ENCODE measurements at places on chromosomes 7 and 10.
A peak's percentile ranks its signal among the peaks of the same experiment; 100 is the strongest.

GRCh38 chr10:31730776-31731175 lies 197.9 kb downstream of the ARHGAP12 start:
- no peak for DNase-seq

GRCh38 chr7:41885078-41885477 lies 182.2 kb upstream of the INHBA start:
- DNase-seq = peak; percentile 45

GRCh38 chr10:33336582-33337325 lies 2.3 kb upstream of the NRP1 start:
- DNase-seq = peak; percentile 58

DNA sequence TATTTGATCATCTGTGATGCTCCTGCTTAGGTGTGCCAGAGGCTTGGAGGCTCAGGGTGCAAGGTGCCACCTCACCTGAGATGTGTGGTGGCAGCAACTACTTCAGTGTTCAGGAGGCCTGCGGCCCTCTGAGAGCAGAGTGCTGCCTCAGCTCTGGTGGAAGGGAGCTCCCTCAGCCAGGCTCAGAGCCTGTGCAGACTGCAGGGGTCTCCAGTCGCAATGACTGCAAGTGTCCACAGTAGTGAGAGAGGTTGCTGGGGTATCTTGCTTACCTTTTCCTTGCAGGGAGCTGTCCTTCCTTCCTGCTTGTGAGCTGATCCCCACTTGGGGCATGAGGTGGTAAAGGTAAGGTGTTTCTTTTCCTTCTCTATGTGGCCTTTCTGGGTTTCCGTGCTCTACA lies 131.0 kb upstream of the GAD2 start:
- DNase-seq = no peak

DNA sequence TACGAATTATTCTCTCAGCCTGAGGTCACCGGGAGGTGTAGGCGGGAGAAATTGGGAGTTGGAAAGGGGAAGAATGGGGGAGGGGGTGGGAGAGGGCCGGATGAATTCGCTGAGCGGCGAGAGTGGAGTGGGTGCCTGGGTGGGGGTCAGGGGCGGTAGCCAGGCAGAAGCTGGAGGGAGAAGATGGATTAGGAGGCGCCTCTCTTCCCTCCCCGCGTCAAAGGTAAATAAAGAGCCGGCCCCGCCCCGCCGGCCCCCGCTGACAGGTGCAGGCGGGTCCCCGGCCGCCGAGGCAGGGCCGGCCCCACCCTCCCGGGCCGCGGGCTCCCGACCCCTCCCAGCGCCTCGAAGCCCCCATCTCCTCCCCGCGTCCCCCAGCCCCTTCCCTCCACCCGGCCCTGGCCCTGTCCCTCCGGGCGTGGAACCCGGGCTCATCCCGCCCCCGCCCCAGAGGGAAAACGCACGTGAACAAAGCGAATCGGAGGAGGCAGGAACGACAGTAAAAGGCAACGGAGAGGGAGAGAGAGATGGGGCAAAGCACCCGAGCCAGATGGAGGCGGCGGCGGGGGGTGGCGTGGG lies 872 bp downstream of the FAM131B start:
- DNase-seq = no peak

DNA sequence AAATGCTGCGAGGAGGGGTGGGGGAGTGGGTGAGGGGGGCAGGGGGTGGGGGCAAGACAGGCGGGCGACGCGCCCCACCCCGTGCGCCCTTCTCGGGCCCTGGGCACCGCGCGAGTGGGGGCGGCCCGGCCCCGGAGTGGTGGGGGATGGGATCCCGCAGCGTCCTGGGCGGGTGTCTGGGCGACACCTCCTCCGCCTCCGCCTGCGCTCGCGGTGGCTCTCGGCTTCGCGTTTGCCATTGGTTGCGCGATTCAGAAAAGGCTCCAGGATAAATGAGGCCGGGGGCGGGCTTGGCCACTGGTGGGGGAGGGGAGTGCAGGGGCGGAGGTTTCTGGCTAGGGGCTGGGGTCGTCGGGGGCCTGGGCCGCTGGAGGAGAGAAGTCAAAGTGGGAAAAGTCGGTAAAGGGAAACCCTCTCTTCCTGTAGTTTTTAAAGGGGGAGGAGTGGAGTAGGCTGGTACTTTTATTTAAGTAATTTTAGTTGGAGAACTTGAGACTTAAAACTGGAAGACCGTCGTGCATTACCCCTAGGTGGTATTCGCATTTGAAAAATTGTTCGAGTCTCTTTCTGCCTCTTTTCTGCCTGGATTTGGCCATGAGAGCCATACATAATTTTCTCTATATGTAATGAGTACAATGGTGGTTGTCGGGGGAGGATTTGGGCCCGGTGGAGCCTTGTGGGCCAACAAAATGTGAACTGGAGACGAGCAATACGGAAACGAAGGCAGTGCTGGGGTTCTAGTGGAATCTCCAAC lies 992 bp upstream of the IGF2BP3 start:
- DNase-seq = peak; percentile 63

DNA sequence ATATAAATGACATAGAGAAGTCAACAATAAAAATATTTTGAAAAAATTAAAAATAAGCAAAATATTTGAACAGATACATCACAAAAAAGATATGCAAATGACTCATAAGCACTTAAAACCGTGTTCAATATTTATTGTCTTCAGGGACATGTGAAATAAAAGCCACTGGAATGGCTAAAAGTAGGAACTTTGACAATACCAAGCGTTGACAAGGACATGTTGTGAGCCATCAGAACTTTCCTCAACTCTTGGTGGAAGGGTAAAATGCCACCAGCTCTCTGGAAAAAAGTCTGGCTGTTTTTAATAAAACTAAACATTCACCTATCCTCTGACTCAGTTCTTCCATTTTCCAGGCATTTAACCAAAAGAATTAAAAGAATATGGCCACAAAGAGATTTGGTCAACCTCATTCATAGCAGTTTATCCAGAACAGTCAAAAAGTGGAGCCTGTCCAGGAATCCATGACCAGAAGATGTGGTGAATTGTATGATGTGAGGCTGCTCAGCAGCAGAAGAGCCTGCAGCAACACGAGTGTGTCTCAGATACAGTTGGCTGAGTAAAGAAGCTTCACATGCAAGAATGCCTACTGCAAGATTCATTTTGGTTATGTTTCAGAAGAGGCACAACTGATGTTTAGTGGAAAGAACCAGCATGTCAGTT lies 7.1 kb upstream of the KLF6 start:
- DNase-seq = peak; percentile 75

- no peak for DNase-seq
Measured at GRCh38 chr10:73922007-73922863, 11.3 kb downstream of the PLAU start.

- DNase-seq = no peak
Measured at GRCh38 chr10:102927311-102928010, 9.4 kb downstream of the CNNM2 start.

DNA sequence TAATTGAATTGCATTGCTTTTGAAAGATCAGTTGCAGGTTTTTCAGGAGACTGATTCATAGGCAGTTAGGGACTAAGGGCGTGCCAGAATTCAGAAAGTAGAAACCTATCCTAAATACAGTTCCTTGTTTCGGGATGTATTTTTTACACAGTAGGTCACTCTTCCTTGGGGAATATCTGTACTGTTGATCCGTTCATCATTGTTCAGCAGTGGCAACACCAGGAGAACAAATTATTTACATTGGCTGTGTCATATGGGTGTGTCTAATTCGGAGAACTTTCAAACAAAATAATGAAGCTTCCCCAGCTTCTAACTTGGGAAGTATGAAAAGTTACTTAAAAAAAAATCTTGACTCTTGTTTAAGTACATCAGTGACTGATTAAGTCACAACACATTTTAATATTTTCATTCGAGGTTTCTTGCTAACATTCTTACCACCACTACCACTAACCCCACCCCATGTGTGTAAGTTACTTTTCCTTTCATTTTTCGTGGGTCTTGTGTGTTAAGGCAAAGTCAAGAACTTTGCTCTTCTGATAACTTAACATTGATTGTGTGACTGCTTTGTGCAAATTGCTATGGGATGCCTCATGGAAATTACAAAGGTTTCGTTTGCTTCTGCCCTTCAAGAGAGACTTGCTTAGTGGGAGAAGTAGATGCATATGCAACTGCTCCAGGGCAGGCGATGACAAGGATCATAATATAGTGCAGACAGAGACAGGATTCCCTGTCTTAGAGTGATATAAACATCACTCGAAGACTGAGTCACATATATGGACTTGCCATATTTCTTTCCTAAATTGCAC lies 43.8 kb upstream of the RPA3 start:
- peak; percentile 56 for DNase-seq

GRCh38 chr10:75250934-75251333 lies 15.2 kb upstream of the COMTD1 start:
- DNase-seq = no peak

DNA sequence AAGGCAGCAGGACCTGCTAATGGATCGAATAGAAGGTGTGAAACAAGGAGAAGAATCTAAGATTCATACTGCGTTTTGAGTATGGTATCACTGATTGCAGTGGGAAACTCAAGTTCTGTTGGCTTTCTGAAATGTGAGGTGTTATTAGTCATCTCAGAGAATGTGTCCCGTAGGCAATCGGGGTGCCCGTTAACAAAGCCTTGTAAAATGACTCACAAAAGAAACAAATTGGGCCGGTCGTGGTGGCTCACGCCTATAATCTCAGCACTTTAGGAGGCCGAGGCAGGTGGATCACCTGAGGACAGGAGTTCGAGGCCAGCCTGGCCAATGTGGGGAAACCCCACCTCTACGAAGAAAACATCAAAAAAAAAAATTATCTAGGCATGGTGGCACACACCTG lies 118.2 kb upstream of the C7orf33 start:
- DNase-seq = no peak

GRCh38 chr10:131196176-131196885 lies 115.2 kb downstream of the TCERG1L start:
- DNase-seq = no peak

DNA sequence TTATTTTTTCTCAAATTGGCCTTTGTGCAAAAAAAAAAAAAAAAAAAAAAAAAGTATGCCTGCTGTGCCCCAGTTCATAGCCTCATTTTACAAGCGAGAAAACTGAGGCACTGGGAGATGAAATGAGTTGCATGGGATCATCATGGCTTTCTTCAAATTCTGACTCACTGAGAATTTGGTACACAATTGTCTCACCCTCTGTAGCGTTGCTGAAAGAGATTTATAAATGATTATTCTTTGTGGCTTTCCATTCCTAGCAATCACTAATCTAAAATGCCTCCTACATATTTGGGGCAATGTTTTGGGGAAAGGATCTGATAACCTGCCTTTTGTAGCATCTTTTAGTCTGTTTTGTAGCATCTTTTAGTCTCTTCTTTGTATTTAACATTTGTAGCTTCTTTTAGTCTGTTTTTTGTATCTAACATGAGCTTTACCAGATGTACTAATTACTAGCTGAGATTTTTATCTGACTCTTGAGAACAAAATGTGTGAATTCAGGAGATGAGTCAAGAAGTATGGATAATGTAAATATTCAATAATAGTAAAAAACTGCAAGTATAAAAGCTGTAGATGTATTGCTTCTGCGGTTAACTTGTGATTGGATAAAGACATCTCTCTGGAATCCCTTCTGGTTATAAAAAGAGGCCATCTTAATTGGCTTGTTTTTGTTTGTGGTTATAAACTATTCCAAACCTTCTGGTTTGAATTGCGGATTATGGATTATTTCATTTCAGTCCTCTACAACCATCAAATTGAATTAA lies 161.4 kb downstream of the ARID5B start:
- no peak for DNase-seq

- no peak for DNase-seq
Measured at GRCh38 chr10:33521904-33522303, 187.4 kb upstream of the NRP1 start.

DNA sequence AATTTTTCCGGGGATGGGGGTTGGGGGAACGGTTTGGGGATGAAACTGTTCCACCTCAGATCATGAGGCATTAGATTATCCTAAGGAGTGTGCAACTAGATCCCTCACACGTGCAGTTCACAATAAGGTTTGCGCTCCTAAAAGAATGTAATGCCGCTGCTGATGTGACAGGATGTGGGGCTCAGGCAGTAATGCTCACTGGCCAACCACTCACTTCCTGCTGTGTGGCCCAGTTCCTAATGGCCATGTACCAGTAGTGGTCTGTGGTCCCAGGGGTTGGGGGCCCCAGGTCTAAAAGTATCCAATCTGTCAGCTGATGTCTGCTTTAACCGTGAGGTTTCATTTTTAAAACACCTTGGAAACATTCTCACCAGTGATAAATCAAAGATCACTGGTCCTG lies 2.2 kb downstream of the STN1 start:
- DNase-seq = peak; percentile 38

DNA sequence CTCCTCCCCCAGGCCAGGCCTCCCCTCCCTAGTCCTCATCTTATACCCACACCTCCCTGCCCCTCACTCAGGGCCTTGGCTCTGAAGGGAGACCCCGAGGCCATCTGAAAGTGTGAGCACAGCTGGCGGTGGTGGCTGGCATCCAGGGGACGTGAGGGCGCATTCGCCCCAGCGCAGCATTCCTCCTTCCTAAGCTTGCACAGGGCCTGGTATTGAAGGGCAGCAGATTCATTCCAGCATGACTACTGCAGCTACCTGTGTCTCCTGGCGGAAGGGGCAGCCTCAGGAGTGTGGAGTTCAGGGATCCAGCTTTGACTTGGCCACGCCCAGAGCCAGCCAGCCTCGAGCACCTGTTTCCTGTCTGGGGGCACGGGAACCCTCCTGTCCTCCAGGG lies 72.6 kb downstream of the PARP12 start:
- DNase-seq = no peak

- peak; percentile 94 for DNase-seq
Measured at GRCh38 chr7:55073976-55074528, 55.2 kb downstream of the EGFR start.

DNA sequence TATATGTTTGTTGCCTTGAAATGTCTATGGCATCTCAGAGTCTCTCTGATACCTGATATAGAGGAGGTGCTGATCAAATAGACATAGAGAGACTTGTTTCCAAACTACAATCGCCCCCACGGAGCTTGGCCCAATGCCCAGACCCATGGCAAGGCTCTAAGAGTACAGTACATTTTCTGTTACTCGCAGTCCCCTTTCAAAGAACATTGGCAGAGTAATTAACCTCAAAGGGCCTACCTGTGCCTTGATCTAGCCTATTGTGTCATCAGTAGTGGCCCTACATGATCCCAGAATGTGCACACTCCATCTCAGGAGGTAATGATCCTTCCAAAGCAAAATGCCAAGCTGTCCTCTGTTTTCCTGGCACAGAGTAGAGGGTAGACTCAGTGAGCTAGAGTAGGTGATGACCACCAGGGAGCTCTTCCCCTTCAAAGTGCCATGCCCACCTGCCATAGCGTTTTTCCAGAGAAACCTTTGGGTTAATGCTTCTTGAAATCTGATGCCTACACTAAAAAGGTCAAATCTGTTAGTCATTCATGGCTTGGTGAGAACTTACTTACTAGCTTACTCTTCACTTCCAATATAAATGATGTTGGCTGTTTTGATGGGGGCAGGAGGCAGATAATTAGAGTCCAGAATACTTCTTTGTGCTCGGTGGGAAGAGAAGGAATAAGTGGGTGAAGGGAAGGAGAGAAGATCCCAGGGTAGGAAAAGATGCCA lies 41.2 kb upstream of the ACSL5 start:
- peak; percentile 23 for DNase-seq

All from iris pigment epithelial cell (primary cell).